ENCODE measurements at places on chromosomes 11 and 22. TPM values are rescaled to one million over a fixed set of nuclear protein-coding genes. Genes with fewer than 3 reads are reported as not detected.

ELFN2 gene
- 0.52 TPM for total RNA-seq

- no peak overlapping the region for H3K4me3 ChIP-seq
- H3K27me3 ChIP-seq, result no peaks in the 10 kb centered on the region
- H3K27ac ChIP-seq, result no peak overlapping the region
- H3K36me3 ChIP-seq, result no peaks in the 10 kb centered on the region
These were observed 588.4 kb upstream of the LRRC4C start for GRCh38 chr11:42047637-42048555.

DNA sequence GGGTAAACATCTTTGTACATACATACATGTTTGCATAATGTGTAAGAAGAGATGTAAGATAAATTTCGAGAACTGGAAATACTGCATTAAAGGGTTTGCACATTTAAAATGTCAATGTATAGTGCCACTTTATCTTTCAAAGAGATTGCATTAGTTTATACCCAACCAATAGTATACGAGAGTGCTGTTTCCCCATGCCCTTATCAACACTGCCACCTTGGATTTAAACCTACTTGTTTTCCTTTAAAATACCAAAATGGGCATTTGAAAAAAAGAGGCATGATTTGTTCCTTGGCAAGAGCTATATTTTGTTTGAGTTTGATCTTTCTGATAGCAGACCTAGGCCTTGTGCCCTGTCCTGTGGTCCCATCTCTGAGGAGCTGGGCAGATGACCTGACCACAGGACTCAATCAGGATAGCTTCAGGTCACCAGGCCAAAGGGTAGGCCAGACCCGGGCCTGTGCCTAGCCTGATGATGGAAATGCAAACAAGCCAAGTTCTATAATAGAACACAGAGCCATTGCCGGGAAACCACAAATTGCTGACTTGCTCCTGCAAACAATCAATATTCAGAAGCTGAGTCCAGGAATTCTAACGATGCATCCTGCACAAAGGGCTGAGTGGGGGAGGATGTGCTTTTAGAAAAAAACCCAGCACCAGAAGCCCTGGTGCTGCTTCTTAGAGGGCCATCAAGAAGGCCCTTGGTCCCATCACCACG is 16.9 kb upstream of the ALG8 start:
- H3K4me3 ChIP-seq, result no peak overlapping the region
- H3K4me1 ChIP-seq, result no peaks in the 10 kb centered on the region
- DNase-seq, result no peak
- no peaks in the 10 kb centered on the region for H3K36me3 ChIP-seq
- no peaks in the 10 kb centered on the region for H3K27me3 ChIP-seq

DNA sequence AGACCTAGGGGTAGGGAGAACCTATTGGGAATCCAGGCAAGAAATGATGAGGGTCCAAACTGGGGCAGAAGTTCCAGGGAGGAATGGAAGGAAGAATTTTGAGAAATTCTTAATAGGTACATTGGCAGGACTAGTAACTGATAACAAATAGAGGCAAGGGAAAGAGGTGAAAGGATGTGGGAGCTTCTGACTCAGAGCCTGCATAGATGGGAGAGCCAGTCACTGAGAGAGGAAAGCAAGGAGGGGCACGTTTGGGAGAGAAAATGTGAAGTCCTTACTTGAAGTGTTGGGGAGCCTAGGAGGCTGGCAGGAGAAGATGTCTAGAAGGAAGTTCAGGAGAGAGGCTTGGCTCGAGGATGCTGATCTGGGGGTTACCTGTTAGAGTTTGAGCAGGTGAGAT is 104.6 kb upstream of the NCAM1 start:
- peaks cover 4% of the 10 kb centered on the region for H3K27me3 ChIP-seq
- DNase-seq, result no peak
- no peaks in the 10 kb centered on the region for H3K36me3 ChIP-seq
- H3K4me3 ChIP-seq, result no peak overlapping the region
- H3K4me1 ChIP-seq, result no peaks in the 10 kb centered on the region
- H3K27ac ChIP-seq, result no peak overlapping the region

PHOX2A gene
- total RNA-seq, result not detected

DNA sequence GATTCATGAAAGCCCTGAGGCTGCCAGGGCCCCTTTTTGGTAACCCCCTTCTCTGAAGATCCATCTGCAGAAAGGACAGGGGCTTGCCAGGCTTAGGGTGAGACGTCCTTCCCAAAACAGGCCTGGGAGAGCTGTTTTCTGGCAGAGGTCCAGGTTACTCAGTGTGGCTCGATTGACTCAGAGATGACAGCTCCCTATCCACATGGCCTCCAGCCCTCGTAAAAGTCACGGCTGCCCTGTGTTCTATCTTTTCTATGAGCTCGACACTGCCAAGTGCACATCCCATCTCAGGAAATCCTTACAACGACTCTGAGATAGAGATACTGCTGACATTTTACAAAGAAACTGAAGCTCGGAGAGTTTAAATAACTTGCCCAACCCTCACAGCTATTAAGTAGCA is 20.4 kb downstream of the ADAMTS8 start:
- H3K4me1 ChIP-seq, result no peaks in the 10 kb centered on the region
- DNase-seq, result no peak
- no peak overlapping the region for H3K4me3 ChIP-seq
- H3K36me3 ChIP-seq, result no peaks in the 10 kb centered on the region
- H3K27me3 ChIP-seq, result no peaks in the 10 kb centered on the region

- peaks cover 9% of the 10 kb centered on the region for H3K27me3 ChIP-seq
- H3K36me3 ChIP-seq, result no peaks in the 10 kb centered on the region
- no peak overlapping the region for H3K4me3 ChIP-seq
- no peaks in the 10 kb centered on the region for H3K4me1 ChIP-seq
- DNase-seq, result no peak
- H3K27ac ChIP-seq, result no peak overlapping the region
These were observed 92.9 kb upstream of the USP47 start for GRCh38 chr11:11748706-11749365.

Measured in activated CD8-positive, alpha-beta T cell treated with anti-CD3 and anti-CD28 coated beads for 36 hours (primary cell).